ENCODE measurements at places on chromosomes 5 and 9.

GRCh38 chr5:116442931-116443551 lies 131.6 kb downstream of the SEMA6A start:
- no peak for DNase-seq

DNA sequence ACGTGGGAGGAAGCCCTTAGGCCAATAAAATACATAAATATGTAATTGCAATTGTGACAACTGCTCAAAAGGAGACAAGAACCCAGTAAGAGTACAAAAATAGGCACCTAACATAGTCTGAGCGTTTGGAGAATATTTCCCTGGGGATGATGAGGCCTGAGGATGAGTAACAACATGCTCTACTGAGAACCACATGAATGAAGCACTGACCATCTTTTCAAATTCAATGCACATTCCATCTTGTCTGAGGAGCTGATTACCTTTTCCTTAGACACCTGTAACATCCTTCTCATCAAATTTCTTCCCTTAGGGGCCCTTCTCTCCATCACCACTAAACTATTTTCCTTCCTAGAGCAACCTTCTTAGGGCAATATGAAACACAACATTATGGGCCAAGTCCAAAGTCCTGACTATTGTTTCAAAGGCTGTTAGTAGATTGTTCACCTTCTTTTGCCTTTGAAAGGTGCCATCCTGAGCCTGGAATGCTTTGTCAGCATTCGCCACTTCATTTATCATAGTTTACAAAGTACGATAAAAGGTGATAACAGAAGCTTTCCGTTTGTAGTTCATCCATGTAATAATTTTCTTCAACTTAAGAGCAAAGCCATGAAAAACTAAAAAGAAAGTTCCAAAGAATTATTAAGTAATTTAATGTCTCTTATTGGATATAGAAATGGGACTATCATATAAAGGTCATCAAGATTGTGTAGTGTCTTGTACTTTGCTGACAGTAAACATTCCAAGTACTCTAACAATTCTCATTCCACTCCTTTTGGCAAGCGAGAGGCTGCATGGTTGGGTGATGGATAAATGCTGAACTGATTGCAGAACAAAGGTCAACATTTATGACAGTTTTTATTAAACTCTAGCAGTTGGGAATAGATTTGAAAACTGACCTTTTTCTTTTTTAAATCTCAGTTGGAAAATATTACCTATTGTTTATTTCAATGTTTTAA lies 471.3 kb downstream of the PDE4D start:
- DNase-seq, result no peak

GRCh38 chr5:175325681-175326080 lies 118.3 kb downstream of the DRD1 start:
- no peak for DNase-seq

GRCh38 chr9:14957109-14957508 lies 46.9 kb upstream of the FREM1 start:
- no peak for DNase-seq

DNA sequence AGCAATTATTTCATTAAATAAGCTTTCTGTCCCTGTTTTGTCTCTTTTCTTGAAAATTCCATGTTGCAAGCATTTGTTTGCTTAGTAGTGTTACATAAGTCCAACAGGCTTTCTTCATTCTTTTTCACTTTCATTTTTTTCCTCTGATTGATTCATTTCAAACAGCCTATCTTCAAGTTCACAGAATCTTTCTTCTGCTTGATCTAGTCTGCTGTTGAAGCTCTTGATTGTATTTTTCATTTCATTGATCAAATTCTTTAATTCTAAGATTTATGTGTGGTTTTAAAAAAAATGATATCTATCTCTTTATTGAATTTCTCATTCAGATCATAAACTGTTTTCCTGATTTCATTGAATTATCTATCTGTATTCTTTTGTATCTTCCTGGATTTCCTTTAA lies 20.4 kb upstream of the NFIL3 start:
- DNase-seq, result no peak

- DNase-seq, result no peak
Observed at GRCh38 chr9:33633636-33634035, 109.6 kb downstream of the ANKRD18B start.

GRCh38 chr9:650362-650761 lies 191.1 kb upstream of the DMRT1 start:
- DNase-seq, result no peak

DNA sequence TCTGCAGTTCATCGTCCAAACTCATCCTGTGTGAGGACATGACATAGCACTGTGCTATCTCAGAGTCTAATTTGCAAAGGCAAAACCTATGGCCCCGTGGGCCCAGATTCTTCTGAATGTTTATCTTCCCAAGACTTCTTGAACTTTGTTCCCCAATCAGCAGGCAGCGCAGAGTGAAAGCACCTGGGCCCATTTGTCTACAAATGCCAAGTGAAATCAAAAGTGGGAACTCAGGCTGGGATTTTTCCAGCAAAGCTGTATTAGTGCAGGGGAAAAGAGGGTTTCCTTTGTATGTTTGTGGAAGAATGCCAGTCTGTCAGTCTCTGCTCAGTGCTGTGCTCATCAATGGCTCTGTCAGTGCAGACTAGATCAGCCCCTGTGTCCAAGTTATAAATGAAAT lies 55.8 kb downstream of the FOXD1 start:
- DNase-seq, result no peak

DNA sequence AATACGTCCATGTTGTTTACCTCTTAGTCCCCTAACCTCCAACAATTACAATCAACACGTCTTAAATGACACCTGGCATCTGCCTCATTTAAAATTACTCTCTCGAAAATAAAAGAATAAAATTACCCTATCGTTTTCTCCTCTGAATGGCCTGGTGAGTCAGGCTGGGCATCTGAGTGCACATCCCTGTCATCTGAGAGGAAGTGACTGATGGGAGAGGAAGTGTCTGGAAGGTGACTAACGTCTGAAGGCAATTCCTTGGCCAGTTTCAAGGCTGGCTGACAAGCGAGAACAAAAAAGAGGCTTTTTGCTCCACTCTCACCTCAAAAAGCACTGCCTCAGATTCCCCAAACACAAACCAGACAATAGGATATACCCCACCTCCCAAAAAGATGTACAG lies 57.7 kb downstream of the MAPKAP1 start:
- DNase-seq, result no peak

GRCh38 chr9:4298255-4299004 lies 1.4 kb downstream of the GLIS3 start:
- DNase-seq, result no peak

DNA sequence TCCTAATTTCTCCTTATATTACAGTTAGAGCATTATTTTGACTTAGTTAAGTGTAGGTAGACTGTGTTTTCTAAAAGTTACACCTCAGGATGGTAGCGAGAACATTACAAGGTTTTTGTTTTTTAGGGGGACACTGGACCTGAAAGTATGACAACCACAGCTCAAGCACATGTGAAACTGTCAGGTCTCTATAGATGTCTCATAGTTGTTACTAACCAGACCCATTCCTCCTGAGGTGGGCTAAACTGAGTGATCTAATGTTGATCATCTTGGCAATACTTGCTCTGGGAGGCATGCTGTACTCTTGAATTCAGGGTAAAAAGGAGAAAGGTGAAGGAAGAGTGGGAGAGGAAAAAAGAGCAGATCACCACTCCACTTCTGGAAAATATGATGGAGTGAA lies 196.6 kb upstream of the RASEF start:
- DNase-seq, result no peak

DNA sequence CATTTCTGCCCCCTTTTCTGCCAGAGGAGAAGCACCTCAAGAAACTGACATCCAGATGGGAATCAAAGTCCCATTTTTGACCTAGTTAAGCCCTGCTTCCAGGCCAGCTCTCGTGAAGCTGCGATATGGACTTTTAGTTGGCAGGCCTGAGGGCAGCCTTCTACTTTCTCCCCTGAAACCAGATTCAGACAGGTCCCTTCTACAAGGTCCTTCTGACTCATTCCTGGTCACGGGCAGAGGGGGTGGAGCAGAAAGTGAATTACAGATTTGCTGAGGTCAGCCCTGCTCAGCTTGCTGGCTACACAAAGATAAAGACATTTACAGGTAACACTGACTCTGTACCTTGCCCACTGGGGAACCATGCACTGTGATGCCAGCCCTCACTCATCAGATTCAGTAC lies 52.8 kb upstream of the TUT7 start:
- DNase-seq, result no peak

DNA sequence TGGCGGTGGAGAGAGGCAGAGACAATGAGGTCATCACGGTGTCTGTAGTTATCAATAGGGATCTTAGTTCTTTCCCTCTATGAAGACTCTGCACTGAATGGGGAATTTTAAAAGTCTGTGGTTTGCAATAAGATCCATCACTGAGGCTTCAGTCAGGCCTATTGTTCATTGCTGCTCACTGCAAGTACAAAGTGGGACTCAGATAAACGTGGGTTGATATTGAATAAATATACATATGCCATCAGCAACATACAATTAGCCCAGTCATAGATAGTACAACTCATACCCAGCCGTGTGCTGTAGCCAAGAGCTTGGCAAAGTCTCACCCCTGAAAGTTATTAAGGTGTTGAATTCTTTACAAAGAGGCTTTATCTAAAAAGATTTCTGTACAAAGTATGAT lies 88.4 kb downstream of the ENC1 start:
- DNase-seq, result no peak

GRCh38 chr5:109328626-109329025 lies 81.1 kb downstream of the PJA2 start:
- no peak for DNase-seq

- no peak for DNase-seq
Observed at GRCh38 chr5:10620346-10620745, 56.5 kb downstream of the ANKRD33B start.

DNA sequence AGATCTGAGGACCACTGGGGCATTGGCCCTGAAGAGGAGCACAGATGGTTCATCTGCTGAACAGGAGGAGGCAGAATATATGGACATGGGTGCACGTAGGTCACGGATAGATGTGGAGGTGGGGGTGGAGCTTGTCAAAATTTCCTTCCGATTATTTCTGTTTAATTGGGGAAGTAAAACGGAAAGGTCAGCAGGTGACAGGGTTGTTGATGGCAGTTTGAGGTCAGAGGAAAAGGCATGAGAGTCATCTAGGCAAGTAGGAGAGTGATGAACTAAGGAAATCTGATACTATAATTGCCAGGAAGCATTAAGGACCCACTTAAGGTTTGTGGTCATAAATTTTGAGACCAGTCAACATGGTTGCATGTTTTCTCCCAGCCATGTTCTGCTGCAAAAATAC lies 8.4 kb upstream of the FAM81B start:
- no peak for DNase-seq

DNA sequence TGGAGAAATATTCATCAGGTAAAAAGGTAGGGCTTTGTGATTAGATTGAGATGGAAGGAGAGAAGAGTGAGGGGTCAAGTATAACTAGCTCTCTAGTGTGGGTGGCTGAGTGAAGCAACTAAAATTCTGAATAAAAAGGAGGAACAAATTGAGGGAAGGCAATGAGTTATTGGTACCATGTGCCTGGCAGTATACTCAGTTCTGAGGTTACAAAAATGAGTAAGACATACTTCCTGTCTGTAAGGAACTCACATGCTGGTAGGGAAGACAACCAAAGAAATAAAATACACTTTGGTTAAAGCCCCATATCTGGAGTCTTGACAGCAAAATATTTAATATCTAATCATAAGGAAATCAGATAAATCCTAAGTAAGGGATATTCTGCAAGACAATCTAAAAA lies 476.8 kb upstream of the C9orf72 start:
- no peak for DNase-seq

GRCh38 chr5:126449751-126450271 lies 26.6 kb downstream of the GRAMD2B start:
- peak; percentile 89 for DNase-seq

- peak; percentile 17 for DNase-seq
Observed at GRCh38 chr9:31137176-31138160, 1247.0 kb upstream of the ACO1 start.

DNA sequence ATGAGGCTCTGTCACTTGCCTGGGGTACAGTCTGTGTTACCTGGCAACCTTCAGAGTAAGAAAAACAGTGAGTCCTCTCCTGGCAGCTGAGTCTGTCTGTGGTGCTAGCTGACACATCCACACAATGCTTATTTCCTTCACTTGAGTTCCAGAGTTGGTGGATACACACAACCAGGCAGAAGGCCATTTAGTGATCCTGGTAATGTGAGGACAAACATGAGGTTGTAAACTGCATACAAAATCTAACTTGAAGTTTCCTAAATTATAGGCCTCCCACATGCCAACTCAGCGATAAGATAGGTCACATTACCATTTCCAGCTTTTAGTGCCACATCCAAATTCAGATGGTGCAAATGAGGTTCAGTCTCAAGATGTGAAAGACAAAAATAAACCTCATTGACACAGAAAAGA lies 125.5 kb downstream of the DCP2 start:
- DNase-seq, result no peak

DNA sequence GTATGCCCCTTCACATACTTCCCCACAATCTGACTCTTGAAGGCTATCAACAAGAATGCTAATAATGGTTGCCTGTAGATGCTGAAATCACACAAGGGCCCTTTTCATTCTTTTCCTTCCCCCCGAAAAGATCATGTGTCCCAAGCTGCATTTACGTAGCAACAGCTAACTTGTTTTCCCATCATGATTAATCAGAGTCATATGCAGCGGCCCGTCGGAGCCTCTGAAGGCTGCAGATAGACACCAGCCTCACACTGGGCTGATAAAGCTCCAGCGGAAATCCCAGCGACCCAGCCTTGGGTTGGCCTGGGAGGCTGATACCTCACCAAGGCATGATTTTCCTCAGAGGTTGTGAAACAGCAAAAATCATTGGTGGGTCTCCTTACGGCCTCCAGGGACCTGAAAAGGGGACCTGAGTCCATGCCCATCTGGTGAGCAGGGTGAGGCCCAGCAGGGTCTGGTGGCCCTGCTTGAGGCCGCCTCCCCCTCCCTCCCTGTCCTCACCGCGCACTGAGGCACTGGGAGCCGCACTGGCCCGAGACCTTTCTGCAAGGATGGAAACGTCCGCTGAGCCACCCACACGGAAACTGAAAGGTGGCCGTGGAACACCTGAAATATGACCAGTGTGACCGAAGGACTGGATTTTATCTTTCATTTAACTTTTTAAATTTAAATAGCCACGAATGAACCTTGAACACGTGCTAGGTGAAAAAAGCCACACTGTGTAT lies 114.2 kb upstream of the PHYKPL start:
- no peak for DNase-seq

GRCh38 chr9:112333639-112334431 lies 416 bp upstream of the PTBP3 start:
- DNase-seq, result peak; percentile 91

GRCh38 chr9:85737671-85738070 lies 4.1 kb downstream of the AGTPBP1 start:
- DNase-seq, result no peak

GRCh38 chr9:107749787-107750444 lies 260.3 kb upstream of the KLF4 start:
- DNase-seq, result no peak

DNA sequence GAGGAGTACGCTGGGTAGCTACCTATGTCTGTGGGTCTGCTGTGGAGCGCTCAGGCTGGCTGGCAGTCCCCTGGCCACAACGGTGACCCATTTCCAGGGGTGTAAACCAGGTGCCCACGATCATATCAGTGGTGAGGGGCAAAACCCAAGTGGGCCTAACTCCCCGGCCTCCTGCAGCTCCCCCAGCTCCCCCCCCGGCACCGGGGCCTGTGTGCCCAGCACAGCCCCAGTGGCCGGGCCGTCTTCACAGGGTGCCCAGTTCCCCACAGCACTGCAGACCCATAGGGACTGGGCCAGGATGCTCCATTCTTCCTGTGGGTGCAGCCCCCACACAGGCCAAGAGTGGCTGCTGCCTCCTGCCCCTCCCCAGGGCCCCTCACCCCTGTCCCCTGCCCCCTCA lies 958 bp upstream of the LCN8 start:
- no peak for DNase-seq

- DNase-seq, result no peak
Observed at GRCh38 chr9:37030611-37030939, 3.5 kb downstream of the PAX5 start.

GRCh38 chr9:5897851-5898250 lies 7.2 kb downstream of the MLANA start:
- no peak for DNase-seq

Measured in T-helper 2 cell (primary cell).